ENCODE measurements at places on chromosomes 1 and 21.

GRCh38 chr1:176559878-176560277 lies 96.9 kb downstream of the PAPPA2 start:
- no peak for DNase-seq

GRCh38 chr1:171245458-171246064 lies 2.7 kb upstream of the FMO1 start:
- DNase-seq: no peak

GRCh38 chr1:150001415-150001814 lies 9.1 kb downstream of the OTUD7B start:
- DNase-seq: no peak

DNA sequence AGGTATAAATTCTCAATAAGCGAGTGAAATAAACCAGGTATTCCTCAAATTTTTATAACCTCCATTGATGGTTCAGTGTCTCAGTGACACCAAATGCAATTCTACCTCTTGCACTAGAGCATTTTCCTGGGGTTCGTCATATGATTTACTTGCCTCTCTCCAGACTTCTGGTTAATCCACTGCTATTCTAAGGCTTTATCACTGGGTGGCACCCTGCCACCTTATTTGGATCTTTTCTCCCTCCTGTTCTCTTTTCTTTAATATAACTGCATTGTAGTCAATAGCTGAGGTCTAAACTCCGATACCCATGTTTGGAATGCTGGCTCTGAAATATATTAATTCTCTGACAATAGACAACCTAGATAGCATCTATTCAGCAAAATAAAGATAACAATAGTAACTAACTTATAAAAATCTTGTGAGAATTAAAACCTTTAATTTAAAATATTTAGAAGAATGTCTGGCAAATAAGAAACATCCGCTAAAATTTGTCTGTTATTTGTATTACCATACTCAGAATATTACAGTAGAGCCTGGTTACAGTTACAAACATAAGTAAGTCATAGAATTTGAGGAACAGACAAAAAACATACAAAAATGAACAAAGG lies 436.4 kb downstream of the PLA2G4A start:
- no peak for DNase-seq

DNA sequence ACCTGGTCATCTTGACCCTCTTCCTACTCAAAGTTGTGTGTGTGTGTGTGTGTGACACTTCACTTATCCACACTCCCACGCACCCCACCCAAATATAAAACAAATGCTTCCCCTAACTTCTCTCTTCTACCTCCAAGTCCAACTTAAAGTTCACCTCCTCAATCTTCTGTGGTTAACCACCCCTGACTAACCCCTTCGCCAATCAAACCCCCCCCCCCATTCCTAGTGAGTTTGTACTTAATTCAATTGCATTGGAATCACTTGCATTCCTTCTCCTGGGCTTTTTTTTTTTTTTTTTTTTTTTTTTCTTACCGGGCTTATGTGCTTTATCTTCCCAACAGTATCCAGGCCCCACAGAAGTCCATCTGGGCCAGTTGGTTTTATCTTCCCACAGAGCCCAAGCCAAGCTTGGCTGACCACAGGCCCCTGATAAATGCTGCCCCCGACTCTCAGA lies 78.4 kb downstream of the CD58 start:
- no peak for DNase-seq

DNA sequence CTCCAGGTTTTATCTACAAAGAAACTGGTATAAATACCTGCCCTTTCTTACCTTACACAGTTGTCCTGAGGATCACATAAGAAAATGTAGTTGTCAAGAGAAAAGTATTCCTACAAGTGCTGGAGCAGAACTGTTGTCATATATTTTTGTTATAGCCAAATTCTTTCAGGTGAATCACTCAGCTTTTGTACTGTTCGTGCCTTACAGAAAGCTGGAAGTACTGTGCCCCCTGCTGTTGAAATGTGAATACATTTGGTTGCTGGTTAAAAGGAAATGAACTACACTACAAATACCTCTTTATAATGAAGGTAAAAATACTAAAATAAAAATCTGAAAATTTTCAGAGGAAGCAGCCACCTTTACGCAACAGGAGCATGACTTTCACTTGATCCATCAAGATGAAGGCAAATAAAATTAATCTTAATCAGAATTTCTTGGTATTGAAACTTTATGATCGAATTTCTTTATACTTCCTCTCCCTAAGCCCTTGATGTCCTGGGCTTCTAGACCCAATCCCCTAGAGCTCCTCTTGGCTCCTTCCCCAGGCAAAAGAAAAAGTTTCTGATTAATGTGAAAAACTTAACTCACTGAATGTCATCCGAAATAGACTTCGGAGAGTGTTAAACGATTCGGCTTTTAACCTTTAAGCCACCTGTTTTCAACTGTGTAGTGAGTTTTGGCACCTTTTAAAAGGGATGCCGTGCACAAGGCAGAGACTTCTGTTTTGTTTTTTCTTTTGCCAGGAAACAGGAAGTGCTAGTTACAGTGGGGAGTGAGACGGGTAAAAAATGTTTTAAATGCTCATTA lies 12.5 kb downstream of the CHML start:
- peak; percentile 28 for DNase-seq

DNA sequence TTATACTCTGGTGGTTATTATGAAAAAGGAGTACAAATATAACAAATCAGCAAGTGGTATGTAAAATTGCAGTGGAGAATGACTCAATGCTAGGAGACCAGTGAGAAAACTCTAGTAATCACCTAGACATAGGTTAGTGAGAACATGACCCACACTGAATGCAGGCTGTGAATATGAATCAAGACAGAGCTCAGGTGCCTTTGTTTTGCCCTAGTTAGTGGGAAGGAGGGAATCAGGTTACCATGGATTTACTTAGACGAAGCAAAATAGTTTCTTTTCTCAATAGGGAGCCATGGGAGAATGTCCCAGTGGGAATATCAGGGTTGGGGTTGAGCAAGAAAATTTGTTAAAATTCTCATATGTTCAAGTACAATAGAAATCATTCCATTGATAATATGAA lies 10.6 kb upstream of the GCLM start:
- DNase-seq: no peak

- no peak for DNase-seq
Measured at GRCh38 chr1:234559152-234559901, 50.7 kb downstream of the IRF2BP2 start.

- DNase-seq: no peak
Measured at GRCh38 chr1:3926956-3927355, 26.9 kb upstream of the C1orf174 start.

DNA sequence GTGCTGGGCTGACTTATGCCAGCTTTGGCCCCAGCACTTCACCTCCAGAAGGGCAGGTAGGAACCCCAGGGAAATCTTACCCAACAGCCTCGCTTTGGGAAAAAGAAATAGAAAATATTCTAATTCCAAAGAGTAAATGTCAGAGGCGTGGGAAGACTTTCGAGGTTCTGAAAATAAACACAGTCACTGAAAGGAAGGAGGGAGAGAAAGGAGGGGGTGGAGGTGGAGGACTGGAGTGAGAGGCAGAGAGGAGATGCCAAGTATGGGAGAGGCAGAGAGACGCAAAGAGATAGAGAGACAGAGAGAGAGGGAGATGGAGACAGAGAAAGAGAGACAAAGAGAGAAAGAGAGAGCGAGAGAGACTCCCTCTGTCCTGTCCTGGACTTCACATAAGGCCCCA lies 395.0 kb downstream of the PTPRU start:
- DNase-seq: no peak

- no peak for DNase-seq
Measured at GRCh38 chr1:22387919-22388580, 63.6 kb upstream of the ZBTB40 start.

DNA sequence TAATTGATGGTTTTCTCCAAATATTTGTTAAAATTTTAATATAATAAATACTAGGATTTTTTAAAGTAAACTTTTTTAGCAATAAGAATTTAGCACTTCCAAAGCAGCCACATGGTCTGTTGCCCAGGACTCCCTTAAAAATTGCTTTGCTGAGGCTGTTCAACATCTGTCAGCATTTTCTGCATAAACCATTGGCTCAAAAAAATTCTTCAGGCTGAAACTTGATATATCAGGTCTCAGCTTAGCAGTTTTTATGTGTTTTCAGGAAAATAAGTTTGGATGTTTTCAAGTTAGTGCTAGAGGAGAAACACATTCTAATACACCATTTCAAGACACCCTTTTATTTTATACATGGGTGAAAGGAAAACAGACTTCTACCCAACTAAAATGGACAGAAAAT lies 69.1 kb upstream of the C1orf105 start:
- DNase-seq: no peak

- DNase-seq: no peak
Measured at GRCh38 chr1:246226041-246226440, 281.0 kb downstream of the SMYD3 start.

GRCh38 chr1:234047123-234047522 lies 142.6 kb downstream of the SLC35F3 start:
- DNase-seq: no peak

GRCh38 chr1:226660410-226661182 lies 78.5 kb downstream of the ITPKB start:
- DNase-seq: no peak
